ENCODE measurements at places on chromosomes 16 and 17. TPM values are rescaled to one million over a fixed set of nuclear protein-coding genes. Genes with fewer than 3 reads are reported as not detected.
A peak's percentile ranks its signal among the peaks of the same experiment; 100 is the strongest.

HOXB8 gene
- total RNA-seq, result not detected

TNP2 gene
- total RNA-seq, result not detected

TRIM37 gene
- total RNA-seq, result 19.5 TPM

NXPH3 gene
- 3.7 TPM for total RNA-seq

VMO1 gene
- total RNA-seq, result 0.62 TPM

ERN2 gene
- total RNA-seq, result not detected

ZSCAN10 gene
- not detected for total RNA-seq

RAP1GAP2 gene
- 46.8 TPM for total RNA-seq

NLRC3 gene
- total RNA-seq, result 0.89 TPM

SLC16A6 gene
- total RNA-seq, result 0.16 TPM

GRCh38 chr17:79401704-79402674 is 208.9 kb downstream of the RBFOX3 start:
- no peak for DNase-seq

- DNase-seq, result no peak
Observed at GRCh38 chr17:21129023-21129681, 2.4 kb downstream of the DHRS7B start.

DNA sequence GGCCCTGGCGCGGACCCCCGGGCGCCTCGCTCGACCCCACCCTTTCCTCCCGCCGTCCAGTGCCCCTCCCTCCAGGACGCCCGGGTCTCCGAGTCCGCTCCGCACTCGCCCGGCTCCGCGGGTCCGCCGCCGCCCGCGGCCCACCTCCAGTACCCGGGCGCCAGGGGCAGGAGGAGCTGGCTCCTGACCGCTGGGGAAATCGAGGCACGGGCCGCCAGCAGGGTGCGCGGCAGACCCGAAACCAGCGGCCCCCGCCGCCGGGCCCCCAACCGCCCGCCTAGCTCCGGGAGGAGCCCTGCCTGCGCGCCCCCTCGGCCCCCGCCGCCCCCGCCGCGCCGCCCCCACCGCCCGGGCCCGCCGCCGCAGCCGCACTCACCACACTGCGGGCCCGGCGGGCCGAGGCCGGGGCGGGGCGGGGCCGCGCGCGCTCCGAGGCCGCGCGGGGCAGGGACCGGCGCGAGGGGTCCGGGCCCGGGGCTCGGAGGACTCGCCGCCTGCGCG is 333 bp downstream of the MAFG start:
- no peak for DNase-seq

- DNase-seq, result peak; percentile 94
Observed at GRCh38 chr16:30183233-30184095, at the start of gene CORO1A. CORO1A (plus strand) TSS chr16:30183602; CDS start chr16:30185210, 1,608 bp downstream.

DNA sequence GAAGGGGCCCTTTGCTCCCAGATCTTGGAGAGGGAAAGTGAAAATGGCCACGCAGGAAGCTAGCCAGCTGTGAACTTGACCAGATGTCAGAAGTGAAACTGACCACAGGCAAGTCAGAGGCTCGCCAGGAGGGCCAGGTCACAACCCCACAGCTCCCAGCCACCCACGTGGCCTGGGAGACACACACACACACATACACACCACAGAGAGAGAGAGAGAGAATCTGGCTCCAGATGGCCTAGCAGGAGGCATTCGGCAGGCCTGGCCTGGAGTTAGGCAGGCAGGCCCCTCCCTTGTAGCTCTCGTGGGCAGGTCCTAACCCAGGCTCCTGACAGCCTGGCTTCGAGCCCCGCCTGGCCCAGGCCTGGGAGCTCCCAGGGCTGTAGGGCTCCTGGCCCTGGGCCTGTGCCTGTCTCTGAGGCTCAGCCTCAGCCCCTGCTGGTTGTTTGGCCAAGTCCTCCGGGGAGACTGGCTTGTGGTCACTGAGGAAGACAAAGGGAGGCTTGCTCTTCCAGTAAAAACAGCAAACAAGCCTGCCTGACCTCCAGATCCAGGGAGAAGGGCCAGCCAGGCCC is 20.2 kb downstream of the NGFR start:
- DNase-seq, result peak; percentile 95

- peak; percentile 99 for DNase-seq
Observed at GRCh38 chr16:88452482-88453216, 431 bp upstream of the ZFPM1 start.

DNA sequence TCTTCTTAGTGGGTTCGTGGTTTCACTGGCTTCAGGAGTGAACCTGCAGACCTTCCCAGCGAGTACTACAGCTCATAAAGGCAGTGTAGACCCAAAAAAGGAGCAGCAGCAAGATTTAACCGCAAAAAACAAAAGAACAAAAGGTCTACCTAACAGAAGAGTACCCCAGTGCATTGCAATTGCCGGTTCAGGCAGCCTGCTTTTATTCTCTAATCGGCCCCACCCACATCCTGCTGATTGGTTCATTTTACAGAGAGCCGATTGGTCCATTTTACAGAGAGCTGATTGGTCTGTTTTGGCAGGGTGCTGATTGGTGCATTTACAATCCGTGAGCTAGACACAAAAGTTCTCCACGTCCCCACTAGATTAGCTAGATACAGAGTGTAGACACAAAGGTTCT is 2.0 kb upstream of the ARRB2 start:
- DNase-seq, result no peak

DNA sequence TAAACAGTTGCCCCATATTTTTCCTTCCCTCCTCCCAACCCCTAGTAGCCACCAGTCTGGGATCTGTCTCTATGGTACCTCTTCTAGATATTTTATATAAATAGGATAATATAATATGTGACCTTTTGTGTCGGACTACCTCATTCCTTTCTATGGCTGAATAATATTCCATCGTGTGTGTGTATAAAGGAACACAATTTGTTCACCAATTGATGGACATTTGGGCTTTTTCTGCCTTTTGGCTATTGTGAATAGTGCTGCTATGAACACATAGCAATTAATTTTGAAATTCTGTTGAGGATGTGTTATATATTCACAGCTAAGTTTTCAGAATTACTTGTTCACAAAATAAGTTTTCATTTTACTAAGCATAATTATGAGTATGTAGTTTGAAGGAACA is 2.5 kb downstream of the NFATC3 start:
- no peak for DNase-seq

- no peak for DNase-seq
Observed at GRCh38 chr17:62882284-62882683, 74.2 kb upstream of the MARCHF10 start.

DNA sequence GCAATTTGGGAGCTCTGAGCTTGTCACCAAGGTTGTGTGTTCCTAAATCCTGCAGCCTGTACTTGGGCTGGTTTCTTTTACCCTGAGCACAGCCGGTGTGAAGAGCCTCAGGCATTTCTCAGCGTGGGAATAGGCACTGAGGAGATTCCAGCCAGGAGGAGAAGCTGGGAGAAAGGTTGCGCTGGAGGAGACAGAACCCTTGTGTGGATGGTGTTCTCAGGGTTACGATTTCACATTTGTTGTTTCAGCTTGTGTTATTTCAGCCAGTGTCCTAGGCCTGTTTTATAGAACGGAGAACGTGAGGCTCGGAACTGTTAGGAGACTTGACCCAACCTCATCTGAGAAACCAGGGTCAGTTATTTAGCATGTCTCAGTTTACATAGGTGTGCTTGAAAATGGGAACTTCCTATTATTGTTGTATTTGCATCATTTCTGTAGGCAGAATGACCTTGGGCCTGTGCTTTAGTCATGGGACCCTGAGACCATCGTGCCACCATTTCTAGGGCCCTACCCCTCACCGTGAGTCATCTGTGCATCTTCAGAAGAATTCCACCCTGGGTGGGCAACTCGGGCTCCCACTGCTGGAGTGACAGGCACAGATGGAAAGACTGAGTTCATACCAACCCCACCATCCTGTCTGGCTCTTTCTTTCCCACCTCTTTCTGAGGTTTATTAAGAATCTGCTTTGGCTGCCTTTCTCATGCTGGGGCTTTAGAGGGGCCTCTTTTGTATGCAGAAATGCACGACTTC is 134.9 kb downstream of the MSI2 start:
- no peak for DNase-seq

DNA sequence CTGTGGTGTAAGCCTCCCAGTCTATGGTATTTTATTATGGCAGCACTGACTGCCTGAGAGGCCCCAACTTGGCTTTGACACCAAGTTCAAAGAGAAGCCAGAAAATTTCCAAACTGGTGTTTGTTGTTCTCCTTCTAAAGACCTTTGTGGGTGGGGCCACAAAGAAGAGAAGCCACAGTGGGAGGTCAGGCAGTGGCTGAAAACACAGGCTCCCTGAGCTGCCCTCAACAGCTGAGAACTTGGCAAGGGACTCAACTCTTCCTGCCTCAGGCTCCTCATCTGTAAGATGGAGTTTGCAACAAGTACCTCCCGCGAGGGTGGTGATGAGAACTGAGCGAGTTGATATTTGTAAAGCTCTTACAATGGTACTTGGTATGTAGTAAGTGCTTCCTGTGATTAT is 18.2 kb downstream of the CES5A start:
- no peak for DNase-seq

GRCh38 chr16:63890723-63891122 is 1231.1 kb downstream of the CDH11 start:
- no peak for DNase-seq

DNA sequence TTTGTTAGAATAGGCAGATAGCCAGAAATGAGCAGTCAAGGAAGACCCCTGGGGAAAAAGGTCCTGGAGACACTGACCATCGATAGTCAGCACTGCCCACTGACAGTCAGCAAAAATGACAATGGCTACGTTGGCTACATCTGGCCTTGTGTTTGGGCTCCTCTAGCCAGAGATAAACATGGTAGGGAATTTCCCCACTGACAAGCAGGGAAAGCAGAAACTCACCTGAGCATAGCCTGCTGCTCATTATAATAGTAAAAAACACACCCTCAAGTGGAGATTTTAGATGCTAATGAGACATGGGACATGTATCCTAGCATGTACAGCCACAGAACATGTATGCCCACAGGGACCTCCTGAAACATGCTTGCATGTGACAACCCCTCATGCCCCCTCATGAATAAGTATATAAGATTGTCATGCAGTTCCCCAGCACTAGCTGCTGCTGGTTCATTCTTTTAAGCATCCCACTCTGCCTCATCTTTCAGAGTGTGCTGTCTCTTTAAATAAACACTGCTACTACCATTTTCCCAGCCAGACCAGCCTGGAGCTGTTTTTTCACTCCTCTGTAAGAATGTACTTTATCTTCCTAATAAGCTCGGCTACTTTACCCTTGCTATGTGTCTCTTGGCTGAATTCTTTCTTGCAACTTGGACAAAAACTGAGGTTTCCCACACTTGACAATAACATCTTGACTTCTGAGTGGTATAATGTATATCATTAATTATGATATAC is 550.1 kb upstream of the CDH8 start:
- no peak for DNase-seq

DNA sequence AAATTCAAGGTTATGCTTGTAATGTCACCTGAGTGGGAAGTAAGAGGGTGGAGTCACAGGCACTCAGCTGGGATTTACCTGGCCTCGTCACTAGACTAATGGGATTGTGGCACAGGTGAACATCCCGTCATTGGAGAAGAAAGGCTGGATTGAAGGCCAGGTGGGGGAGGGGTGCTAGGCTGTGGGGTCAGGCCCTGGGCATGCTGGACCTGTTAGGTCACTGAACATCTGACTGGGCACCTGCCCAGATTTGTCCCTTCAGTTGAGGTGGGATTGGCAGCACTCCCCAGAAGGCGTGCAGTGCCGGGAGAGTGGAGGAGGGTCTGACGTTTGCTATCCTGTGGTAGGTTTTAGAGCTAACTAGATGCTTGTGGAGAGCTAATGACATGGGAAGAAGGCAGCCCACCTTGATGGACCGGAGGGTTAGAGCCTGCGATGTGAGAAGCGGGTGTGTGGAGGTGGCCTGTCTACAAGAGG is 161.5 kb upstream of the ZNF267 start:
- DNase-seq, result no peak

- DNase-seq, result no peak
Observed at GRCh38 chr17:28526381-28526780, 20.2 kb downstream of the FOXN1 start.

- DNase-seq, result no peak
Observed at GRCh38 chr17:41324180-41325075, 8.9 kb upstream of the KRTAP17-1 start.

DNA sequence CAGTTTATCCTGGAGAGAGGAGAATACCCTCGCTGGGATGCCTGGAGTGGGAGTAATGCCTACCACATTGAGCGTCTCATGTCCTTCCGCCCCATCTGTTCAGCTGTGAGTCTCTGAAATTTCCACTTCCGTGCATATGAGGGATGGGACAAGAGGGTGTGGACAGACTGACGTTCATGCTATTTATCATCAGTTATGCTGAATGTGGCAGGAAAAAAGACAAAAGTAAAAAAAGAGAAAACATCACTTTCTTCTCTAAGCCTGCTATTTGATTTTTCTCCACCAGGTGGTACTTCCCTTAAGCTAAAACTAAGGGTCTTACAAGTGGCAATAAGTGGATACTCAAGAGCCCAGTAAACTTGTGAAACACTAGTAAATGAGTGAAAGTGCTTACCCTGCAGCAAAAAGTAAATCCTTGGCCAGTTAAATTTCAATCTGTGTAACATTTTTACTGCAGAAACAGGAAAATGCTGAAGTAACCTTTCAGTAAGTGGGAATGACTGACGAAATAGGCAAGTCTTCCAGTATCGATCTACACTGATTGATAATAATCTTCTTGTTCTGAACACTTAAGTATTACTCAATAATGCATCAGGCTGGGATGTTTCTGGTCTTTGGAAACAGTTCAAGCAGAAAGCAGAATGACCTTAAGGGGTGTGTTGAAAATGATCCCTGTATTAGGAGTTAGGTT is 5.6 kb downstream of the CRYBA1 start:
- no peak for DNase-seq

- no peak for DNase-seq
Observed at GRCh38 chr17:39404542-39405378, 3.3 kb upstream of the FBXL20 start.

DNA sequence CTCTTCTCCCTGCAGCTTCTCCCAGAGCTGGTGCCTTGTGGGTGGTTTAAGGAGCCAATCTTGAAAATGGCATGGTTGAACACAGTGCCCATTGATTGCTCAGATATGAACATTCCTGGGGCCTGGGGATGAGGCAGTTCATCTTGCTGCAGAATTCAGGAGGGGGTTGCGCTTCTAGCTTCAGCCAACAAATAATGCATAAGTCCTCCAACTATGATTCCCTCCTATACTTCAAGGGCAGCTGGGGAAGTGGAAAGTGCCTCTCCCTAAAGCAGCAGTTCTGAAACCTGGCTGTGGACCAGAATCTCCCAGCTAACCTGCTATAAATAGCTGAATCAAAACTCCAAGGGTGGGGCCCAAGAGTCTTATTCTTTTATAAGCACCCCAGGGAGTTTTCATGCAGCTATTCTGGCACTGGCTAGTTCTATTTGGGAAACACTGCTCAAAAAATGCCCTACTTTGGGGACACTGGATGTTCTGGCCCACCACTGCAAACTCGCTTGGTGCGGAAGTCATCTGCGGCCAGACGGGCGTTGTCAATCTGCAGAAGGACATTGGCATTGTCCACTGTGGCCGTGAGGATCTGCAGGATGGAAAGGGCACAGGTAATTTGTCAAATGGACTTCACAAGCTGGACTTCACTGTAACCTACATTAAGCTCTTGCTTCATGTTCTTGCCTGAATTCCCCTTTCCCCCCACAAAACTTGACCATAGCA is 130.3 kb downstream of the CCDC144A start:
- peak; percentile 56 for DNase-seq

DNA sequence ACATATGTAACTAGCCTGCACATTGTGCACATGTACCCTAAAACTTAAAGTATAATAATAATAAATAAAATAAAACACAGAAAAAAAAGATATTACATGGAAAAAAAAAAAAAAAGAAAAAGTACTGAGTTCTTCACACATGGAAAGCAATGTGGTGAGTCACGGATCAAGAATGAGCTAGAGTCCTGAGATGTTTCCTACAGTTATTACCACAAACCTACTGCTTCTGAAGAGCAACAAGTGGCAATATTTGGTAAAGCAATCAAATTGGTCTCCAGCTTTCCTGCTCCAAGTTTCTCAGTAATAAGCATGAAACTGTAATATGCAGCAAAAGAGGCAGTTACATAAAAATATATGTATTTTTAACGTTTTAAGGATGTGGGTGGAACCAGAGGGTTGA is 223.3 kb upstream of the SALL1 start:
- no peak for DNase-seq
